Stimulated activated CD4-positive, alpha-beta T cell treated with anti-CD3 and anti-CD28 coated beads, Interleukin-1b, Interleukin-23, amount 100 ng/mL, for 4 hours (primary cell): ENCODE measurements at places on chromosomes 1 and 21.

DNA sequence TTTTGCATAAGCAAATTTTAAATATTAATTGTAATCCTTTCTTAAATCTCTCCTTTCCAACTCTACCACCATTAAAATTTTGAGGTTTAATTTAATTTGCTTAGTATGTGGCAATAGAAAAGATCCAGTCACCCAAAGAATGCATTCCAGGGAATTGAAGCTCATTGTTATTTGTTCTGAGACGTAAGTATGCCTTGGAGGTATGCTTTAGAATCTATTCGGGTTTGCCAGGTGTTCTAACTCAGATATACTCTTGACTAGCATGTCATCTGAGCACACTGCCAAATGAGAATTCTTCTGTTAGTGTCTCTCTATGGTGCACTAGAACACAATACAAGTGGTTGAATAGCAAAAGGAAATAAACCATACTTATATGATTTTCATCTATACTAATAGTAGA lies 813.6 kb upstream of the ADGRL2 start:
- no peak for DNase-seq

DNA sequence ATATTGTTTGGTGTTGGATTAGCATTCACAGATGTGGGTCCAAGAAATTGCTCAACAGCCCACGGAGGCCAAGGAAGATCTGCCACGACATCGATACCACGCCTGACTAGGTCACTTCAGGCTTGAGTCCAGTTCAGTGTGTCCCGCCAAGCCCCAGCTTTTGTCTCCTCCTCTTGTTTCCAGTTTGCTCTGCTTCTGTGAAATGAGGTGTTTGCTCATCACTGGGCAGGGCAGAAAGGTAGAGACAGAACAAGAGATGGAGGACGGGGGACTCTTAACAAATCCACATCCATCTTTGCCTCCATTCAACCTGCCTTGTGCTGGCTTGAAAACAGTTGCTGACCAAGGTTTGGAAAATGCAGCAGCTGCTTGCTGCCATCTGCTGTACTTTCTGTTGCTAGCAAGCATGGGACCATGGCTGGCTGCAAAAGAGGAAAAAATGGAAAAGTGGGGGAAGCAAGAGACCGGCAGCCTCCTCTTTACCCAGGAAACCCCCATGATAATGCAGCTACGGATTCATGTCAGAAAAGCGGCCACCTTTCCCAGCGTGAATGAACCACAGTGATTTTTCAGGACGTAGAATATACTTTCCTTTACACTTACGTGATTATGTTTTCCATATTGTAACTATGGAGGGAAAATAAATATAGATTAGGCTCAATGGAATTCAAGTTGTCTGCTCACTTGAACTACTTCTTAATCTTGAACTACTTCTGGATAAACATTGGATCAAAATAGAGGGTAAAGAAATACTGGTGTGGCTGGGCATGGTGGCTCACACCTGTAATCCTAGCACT lies 80.2 kb upstream of the GREM2 start:
- no peak for DNase-seq

GRCh38 chr1:20706841-20707240 lies 11.0 kb downstream of the KIF17 start:
- no peak for DNase-seq

DNA sequence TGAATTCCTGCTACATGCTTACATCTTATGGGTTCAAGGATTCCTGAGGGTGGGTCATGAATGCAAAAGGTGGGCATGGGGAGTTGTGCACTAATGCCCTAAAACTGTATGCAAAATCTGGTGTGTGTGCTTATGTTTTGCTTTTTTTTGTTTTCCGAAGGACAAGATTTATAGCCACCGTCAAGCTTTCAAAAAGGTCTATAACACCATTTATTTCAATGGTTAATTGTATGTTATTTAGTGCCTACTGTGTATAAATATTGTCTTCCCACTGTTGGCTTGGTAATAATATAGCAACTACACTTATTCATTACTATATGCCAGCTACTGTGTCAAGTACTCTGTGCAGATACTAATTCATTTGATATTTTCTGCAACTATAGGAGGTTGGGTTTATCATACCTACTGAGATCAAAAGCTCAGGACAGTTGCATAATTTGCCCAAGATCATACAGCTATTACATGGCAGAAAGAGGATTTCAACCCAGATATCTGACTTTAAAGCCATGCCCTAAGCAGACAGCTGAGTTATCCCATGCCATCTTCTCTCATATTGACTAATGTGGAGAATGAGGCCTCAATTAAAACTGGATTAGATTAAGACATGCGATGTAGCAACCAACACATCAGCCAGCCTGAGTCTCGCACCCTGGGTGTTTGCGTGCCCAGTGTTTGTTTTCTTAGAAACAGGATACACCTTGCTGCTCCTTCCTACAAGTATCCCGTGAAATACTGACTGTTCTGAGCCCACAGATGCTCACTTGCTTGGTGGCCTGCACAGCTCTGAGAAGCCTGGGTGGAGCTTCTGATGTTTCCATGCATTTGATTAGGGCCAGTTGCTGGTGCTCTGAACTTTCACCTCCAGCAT lies 34.6 kb downstream of the GADD45A start:
- no peak for DNase-seq

- no peak for DNase-seq
Measured at GRCh38 chr1:171245458-171246064, 2.7 kb upstream of the FMO1 start.

DNA sequence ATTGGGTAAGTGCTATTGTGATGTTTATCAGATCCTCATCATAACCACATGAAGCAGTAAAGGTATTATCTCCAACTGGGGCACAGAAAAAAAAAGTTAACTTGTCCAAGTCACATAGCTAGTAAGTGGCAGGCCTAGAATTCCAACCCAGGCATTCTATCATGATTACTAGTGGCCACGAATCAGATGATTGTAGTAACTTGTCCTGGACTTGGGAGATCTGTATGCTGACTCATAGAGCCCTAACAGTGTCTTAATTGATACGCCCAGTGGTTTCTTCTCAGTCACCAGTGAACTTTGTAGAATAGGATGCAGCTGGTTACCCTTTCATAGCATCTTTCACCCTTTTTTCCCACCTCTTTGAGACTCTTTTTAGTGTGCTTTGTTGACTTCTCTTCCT lies 91.1 kb upstream of the UBE2U start:
- DNase-seq: no peak

DNA sequence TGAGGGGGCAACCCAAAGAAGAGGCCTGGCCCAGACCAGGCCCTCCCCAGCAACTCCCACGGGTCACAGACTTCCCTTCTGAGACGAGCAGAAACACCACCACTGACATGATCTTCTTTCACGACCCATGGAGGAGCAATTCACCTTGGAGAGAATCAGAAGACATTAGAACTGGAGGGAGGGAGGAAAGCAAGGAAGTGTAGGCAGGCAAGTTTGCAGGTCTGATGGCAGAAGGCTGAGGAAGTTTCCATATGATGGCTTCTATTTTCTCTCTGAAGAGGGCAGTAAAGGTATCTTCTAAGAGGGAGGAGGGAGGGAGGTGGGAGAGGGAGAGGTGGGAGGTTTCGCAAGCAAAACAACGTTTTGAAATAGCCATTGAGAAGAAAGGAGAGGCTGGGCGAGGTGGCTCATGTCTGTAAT lies 1.4 kb upstream of the UBXN10 start:
- DNase-seq: no peak
